ENCODE measurements at places on chromosomes 3 and 15. TPM values are rescaled to one million over a fixed set of nuclear protein-coding genes. Genes with fewer than 3 reads are reported as not detected.
A peak's percentile ranks its signal among the peaks of the same experiment; 100 is the strongest.

DNA sequence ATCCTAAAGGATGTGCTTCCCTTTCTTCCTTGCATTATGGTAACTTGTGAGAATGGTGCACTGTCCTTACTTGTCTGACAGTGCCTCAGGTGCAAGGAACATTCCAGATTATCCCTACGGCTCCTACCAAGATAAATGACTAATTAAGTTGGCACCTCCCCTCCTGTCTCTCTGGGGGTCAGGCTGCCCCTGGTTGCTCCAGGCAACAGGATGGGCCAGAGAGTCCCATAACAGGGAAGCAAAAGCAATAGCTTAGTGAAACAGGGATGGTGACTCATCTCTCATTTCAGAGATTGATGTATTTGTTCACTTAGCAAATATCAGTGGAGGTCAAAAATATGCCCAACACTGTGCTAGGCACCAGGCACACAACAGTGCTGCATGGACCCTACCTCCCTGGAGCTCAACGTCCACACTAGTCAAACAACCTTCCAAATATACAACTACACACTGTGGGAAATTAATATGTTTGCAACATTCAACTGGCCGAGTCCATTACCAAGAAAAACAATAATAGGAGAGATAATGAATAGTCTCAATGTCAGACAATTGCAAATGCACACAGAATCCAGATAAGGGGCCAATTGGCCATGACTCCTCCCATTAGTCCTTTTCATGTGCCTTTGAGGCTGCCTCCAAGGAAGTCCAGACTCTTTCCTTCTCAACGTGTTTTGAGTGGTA is 249.0 kb downstream of the TLE3 start:
- DNase-seq = no peak

The ARPP21 gene
- polyA plus RNA-seq = 1.3 TPM

The MAP6D1 gene
- 0.88 TPM for polyA plus RNA-seq

The OR5K2 gene
- 1.2 TPM for polyA plus RNA-seq

DNA sequence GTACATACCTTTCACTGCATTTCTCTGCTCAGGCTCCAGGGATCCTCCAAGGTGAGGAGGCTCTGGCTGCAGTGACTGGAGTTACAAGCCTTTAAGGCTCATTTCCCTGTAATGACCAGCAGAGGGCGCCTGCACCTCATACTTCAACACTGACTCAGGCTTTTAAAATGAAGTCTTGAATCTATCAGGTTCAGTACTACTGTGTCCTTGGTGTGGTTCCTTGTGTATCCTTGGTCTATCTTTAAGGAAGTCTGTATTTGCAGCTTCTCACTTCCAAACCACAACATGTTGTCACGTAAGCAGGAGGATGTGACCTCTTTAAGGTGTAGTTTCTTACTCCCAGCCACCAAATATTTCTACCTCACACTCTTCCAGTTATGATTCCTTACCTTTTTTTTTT is 122.5 kb upstream of the ZBED2 start:
- peak; percentile 85 for DNase-seq

The ARGFX gene
- polyA plus RNA-seq = not detected

The CCDC50 gene
- 79.5 TPM for polyA plus RNA-seq

The IGDCC3 gene
- 8.1 TPM for polyA plus RNA-seq

DNA sequence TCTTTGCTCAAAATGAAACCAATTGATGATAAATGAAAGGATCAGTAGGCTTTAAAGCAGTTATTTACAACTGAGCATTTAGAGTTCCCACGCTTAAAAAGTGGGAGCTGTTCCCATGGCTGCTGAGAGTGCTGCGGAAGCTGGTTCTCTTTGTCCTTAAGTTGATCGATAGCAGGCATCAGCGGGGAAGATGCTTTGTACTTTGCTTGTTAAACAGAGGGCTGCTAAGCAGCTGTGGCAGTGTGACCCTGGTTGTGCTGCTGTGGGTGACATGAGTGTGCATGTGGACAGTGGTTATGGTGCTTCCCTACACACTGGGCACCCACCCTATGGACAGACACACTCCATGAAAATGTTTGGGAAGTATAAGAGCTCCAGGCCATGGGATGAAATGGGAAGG is 96.3 kb downstream of the PTPRG start:
- DNase-seq = no peak

DNA sequence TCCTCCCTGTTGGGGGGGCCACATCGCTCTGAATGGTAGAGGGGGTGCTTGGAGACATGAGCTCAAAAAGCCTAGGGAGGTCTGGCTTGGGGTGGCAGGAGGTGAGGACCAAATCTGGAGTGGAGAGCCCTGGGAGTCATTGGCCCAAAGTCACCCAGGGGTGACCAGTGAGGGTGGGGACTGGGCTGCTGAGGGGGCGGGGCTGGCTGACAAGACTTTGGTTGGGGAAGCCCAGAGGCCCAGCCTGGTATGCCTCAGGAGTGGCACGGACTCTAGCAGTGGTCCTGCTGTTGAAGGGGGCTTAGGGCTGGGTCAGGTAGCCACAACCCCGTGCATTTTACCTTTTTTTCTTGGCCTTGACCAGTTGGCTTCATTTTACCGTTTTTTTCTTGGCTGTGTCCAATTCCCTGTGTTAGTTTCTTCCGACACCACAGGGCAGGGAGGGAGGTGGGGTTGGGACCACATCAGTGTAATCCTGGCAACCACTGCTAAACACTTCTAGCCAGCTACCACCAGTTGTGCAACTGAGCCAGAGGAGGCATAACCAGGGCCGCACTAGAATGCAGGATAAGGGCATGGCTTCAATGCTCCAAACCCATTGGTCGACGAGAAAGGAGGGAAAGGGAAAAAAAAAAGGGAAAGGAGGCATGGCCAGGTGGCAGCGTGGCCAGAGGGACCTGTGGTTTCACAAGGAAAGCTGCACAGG is 105.3 kb upstream of the C2CD4B start:
- DNase-seq = no peak

The GATA2 gene
- 32.1 TPM for polyA plus RNA-seq

The OR5K3 gene
- polyA plus RNA-seq = not detected

DNA sequence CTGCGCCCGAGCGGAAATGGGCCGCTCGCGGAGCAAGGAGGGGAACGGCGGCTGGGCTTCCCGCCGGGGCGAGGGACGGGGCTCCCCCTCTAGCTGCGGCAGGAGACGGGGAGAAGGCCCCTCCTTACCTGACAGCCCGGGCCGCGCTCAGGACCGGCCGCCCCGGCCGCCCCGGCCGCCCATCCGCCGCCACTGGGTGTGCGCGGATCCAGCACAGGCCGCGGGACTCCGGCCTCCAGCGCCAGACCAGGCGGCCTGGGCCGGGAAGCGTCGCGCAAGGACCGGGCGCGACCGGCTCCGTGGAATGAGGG is 296 bp downstream of the TPRA1 start:
- DNase-seq = no peak

GRCh38 chr3:58469096-58469495 is 22.8 kb upstream of the KCTD6 start:
- no peak for DNase-seq

DNA sequence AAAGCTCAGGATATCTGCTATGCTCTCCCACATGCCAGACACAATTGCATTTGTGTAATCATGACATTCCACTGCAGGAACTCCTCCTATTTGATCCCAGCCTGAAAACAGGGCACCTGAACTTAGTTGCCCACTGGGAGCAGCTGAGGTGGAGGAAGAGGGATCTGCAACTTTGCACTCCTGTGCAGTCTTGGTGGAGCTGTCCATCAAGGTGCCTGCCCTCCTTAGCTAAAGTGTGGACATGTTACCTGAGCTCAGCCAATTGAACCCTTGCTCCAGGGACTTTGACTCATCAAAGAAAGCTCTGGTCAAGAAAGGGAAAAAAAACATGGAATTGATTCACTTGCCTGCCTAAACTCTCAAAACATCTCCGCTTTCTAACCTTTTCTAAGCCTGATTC is 33.3 kb upstream of the TUBGCP5 start:
- DNase-seq = no peak

GRCh38 chr3:23926736-23927135 is 9.8 kb downstream of the RPL15 start:
- no peak for DNase-seq

- DNase-seq = no peak
These were observed 296.1 kb upstream of the TGFBR2 start for GRCh38 chr3:30309961-30310954.

- peak; percentile 78 for DNase-seq
These were observed at the start of gene TMEM158 for GRCh38 chr3:45226206-45226915. TSS of gene TMEM158 (minus strand) at chr3:45226287. CDS start at chr3:45226027, 260 bp downstream.

DNA sequence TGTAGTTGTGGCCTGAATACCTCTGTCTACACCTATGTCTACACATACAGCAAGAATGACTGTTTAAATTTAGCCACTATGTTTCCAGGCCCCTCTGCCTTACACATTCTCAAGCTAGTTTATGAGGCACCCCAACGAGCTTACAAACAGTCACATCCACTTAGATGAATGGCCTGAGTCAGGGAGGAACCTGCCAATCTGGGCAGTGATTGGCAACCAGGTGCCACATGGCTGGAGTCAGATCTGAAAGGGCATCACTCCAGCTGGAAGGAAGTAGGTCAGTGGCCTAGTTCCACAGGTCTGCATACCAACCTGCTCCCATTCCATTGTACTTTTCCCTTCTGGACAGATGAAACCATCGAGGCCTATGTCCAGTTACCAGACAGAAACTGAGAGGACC is 136.3 kb downstream of the FOXP1 start:
- DNase-seq = no peak

- DNase-seq = no peak
These were observed 2.8 kb downstream of the PIGZ start for GRCh38 chr3:196965804-196966173.

The HYKK gene
- polyA plus RNA-seq = 10.3 TPM

DNA sequence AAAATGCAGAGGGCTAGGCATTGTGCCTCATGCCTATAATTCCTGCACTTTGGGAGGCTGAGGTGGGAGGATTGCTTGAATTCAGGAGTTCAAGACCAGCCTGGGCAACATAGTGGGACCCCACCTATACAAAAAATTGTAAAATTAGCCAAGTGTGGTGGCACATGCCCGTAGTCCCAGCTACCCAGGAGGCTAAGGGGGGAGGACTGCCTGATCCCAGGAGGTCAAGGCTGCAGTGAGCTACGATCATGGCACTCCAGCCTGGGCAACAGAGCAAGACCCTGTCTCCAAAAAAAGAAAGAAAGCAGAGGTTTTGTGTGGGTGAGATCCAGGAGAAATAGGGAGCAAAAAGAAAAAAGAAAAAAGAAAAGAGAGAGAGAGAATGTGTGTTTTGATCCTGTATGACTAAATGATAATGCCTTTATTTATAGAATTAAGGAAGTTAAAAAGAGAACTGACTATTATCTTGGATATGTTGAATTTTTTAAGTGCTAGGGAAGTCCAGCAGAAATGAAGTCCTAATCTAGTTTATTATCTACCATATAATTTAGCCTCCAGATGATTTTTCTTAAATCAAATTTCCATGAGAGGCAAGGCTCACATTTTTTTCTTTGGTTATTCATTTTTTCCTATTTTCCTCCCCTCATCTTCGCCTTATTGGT is 4.8 kb downstream of the TTBK2 start:
- no peak for DNase-seq

- DNase-seq = no peak
These were observed 64.2 kb downstream of the MYO5A start for GRCh38 chr15:52464478-52464877.

The TMEM207 gene
- 18.1 TPM for polyA plus RNA-seq

- no peak for DNase-seq
These were observed 85.8 kb downstream of the RPLP1 start for GRCh38 chr15:69538379-69538778.

The MTFMT gene
- polyA plus RNA-seq = 19.9 TPM

- no peak for DNase-seq
These were observed 13.4 kb downstream of the SCAMP5 start for GRCh38 chr15:75008629-75009326.

DNA sequence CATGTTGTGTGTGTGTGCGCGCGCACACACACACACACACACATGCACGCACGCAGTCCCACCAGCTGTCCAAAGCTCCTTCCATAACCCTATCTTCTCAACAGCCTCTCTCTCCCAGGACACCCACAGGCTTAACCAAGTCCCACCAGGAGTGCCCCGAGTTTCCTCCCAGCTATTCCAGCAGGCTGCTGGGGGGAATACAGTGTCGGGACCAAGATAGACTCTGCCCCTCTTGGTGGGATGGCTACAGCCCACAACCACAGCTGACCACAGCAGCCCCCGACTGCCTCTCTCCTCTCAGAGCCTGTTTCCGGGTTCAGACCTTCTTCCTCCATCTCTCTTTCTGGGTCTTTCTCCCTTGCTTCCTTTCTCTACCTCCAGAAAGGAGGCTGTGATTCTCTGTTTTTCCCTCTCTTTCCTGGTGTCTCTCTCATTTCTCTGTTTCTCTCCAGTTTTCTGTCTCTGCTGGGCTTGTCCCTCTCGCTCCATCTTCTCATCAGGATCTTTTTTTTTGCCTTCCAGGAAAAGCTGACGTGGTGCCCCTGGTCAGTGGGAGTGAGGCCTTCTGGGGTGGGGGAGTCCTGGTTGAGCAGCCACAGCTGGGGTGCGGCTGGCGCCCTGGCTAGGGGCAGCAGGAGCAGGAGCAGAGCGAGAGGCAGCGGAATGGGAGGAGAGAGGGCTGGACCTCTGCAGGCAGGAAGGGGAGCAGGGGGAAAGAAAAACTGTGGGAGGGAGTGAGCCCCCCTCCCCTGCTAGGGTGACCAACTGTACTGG is 3.3 kb upstream of the ISLR start:
- DNase-seq = no peak

DNA sequence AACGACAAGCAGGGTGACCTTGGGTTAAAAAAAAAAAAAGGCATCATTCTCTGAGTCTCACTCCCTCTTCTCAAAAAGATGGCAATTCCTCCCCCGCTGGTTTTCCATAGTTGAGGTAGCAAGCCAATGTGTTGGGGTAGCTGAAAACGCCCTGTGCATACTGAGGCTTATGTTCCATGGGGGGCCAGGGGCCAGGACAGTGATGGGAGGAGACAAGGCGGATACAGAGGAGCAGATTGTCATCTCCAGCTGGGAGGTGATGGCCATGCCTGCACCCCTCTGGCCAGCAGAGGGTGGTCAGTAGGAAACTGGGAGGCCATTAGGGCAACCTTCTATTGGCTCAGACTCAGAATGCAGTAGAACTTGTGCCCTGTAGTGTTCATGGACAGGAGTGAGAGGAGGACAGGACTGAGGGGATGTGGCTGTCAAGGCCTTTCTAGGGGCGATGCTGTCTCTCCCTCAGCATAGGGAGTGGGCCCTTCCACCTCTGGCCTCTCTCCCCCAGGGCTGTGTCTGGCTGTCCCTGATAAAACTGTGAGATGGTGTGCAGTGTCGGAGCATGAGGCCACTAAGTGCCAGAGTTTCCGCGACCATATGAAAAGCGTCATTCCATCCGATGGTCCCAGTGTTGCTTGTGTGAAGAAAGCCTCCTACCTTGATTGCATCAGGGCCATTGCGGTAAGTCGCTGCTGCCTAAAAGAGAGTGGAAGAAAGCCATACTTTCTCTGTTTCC is 1.9 kb downstream of the TF start:
- no peak for DNase-seq

DNA sequence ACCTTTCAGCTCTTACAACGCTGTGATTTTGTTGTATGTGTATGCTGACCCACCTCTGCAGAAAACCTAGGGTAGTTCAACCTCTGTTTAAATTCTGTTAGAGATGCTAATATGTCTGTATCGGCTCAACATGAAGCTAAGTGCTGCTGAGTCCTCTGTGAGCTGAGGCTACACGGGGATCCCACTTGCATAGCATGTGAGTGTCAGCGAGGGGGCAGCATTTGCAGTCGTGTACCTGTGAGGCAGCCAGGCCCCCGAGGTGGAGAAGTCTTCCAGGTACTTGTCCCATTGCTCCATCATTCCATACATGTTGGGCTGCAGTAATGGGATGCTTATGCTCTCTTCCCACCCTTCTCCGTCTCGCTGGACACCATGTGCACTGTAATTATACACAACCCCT is 3.7 kb downstream of the MKRN2OS start:
- DNase-seq = no peak

- peak; percentile 11 for DNase-seq
These were observed 3.1 kb upstream of the NR1I2 start for GRCh38 chr3:119778811-119779210.

- no peak for DNase-seq
These were observed 55.3 kb upstream of the MAGI1 start for GRCh38 chr3:66093981-66094380.

Data from left kidney (tissue), 8 donors.